ENCODE measurements at places on chromosomes 4 and X.

DNA sequence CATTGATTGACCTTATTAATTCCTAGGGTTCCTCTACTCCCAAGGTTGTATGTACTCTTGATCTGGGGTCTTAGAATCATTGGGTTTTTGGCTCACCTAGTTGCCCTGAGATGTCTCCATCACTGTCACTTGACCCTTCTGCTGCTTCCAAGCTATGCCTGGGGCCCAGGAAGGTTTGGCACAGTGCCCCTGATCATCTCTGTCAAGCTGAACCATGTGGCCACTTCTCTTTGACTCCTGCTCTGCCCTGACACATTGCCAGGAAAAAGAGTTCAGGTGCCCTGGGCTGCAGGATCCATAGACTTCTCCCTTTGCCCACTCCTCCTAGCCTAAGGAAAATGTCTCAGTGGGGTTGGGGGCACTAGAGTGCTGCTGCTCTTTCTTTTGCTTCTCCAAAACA, 3.9 kb upstream of the CHST7 start:
- H3K36me3 ChIP-seq, result peaks cover 3% of the 10 kb centered on the region
- H3K4me1 ChIP-seq, result peaks cover 11% of the 10 kb centered on the region
- no peak overlapping the region for H3K27ac ChIP-seq
- DNase-seq, result no peak
- H3K27me3 ChIP-seq, result no peaks in the 10 kb centered on the region

GRCh38 chrX:17531500-17531899, 156.5 kb downstream of the NHS start:
- H3K4me3 ChIP-seq, result no peak overlapping the region
- no peaks in the 10 kb centered on the region for H3K36me3 ChIP-seq
- no peak overlapping the region for H3K27ac ChIP-seq
- peaks cover 3% of the 10 kb centered on the region for H3K4me1 ChIP-seq

- no peak overlapping the region for H3K27ac ChIP-seq
- H3K4me3 ChIP-seq, result no peak overlapping the region
- no peak for DNase-seq
These were observed 146.5 kb upstream of the PUDP start for GRCh38 chrX:7294483-7294882.

- H3K4me3 ChIP-seq, result no peak overlapping the region
- no peaks in the 10 kb centered on the region for H3K27me3 ChIP-seq
- DNase-seq, result no peak
- no peaks in the 10 kb centered on the region for H3K4me1 ChIP-seq
- H3K36me3 ChIP-seq, result no peaks in the 10 kb centered on the region
These were observed 1420.5 kb downstream of the PCDH7 start for GRCh38 chr4:32140636-32141035.

GRCh38 chr4:26542991-26543390, 40.9 kb upstream of the TBC1D19 start:
- DNase-seq, result no peak
- H3K4me1 ChIP-seq, result no peaks in the 10 kb centered on the region
- H3K4me3 ChIP-seq, result no peak overlapping the region
- no peak overlapping the region for H3K27ac ChIP-seq
- H3K27me3 ChIP-seq, result no peaks in the 10 kb centered on the region
- peaks cover 19% of the 10 kb centered on the region for H3K36me3 ChIP-seq

DNA sequence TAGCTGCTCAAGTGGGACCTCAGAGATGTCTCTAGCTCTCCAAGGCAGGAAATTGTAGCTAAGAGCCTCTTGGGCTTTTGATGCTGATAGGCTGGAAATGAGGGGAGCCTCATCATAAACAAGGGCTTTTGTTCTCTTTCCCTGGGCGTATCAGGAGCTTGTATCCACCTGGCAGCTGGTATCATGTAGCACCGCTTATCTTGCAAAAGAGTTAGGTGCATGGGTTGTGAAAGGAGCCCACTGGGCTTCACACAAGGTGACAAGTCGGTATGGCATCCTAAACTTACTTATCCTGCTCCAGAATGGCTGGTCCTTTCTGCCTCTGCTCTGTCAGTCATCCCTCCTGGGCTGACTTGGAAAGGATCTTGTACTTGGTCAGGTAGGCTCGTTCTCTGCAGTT, 565.8 kb downstream of the GRXCR1 start:
- no peaks in the 10 kb centered on the region for H3K4me1 ChIP-seq
- H3K4me3 ChIP-seq, result no peak overlapping the region
- no peak for DNase-seq
- H3K27me3 ChIP-seq, result no peaks in the 10 kb centered on the region
